ENCODE measurements at places on chromosomes 2 and 18.

GRCh38 chr2:234454433-234454832 lies 42.4 kb downstream of the ARL4C start:
- peak; percentile 63 for DNase-seq

DNA sequence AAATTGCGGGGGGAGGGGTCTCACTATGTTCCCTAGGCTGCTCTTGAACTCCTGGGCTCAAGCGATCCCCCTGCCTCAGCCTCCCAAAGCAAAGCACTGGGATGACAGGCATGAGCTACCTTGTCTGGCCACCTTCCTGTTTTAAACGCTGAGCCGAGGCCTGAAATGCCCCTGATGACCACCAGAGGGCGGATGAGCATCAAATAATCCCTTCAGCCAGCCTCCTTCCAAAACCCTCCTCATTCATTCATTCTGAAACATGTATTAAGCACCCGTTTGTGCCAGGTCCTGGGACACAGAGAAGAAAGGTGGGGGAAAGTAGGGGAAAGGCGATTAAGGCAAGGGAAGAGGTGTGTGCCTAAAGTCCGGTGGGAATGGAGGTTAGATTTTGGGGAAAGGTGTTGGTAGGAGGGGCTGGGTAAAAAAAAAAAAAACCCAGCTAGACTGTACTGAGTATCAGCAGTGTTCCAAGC lies 30.7 kb upstream of the PTMA start:
- DNase-seq, result peak; percentile 89

DNA sequence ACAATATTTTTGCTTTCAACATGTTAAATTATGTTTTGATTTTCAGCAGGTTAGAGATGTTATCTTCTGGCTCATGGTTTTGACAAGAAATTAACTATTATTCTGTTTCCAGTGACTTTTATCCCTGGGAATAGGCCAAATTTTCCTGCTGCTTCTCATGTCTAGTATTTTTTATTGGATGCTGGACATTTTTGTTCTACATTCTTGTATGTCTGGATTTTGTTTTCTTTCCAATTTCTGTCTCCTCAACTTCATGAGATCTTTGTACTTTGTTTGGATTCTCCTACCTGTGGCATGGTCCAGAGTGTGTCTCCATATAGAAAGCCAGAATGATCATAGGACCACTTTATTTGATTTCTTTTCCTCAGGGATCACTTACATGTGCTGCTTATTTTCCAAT lies 33.1 kb upstream of the MYO1B start:
- DNase-seq, result no peak

GRCh38 chr2:13696601-13697000 lies 935.9 kb upstream of the LRATD1 start:
- no peak for DNase-seq

DNA sequence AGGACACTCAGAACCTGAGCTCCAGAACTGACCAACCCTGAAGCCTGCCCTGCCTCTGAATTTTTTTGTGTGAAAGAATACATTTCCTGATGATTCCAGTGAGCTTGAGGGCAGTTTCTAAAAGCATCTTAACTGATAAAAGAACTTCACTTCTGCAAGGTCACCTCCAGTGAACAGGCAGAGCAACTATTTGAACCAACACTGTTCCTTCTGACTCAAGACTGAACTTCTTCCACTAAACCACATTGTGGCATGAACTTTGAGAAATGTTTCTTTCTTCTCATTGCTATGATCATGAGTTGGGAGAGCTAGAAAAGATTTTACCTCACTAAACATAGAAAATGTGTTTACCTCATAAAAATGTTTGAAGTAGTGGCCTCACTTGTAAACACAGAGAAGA lies 83.8 kb upstream of the SERTAD2 start:
- no peak for DNase-seq

- no peak for DNase-seq
Measured at GRCh38 chr2:85143463-85144082, 10.4 kb downstream of the TCF7L1 start.

- no peak for DNase-seq
Measured at GRCh38 chr18:58850786-58851469, 13.7 kb upstream of the ZNF532 start.

- DNase-seq, result no peak
Measured at GRCh38 chr18:68840554-68841263, 42.8 kb downstream of the CCDC102B start.

Data from CD4-positive, alpha-beta T cell treated with Interleukin-10 for 1 hour (primary cell).